ENCODE measurements at places on chromosomes 7 and 10.
A peak's percentile ranks its signal among the peaks of the same experiment; 100 is the strongest.

- no peak for DNase-seq
Measured at GRCh38 chr7:95229301-95229700, 95.0 kb downstream of the PON1 start.

DNA sequence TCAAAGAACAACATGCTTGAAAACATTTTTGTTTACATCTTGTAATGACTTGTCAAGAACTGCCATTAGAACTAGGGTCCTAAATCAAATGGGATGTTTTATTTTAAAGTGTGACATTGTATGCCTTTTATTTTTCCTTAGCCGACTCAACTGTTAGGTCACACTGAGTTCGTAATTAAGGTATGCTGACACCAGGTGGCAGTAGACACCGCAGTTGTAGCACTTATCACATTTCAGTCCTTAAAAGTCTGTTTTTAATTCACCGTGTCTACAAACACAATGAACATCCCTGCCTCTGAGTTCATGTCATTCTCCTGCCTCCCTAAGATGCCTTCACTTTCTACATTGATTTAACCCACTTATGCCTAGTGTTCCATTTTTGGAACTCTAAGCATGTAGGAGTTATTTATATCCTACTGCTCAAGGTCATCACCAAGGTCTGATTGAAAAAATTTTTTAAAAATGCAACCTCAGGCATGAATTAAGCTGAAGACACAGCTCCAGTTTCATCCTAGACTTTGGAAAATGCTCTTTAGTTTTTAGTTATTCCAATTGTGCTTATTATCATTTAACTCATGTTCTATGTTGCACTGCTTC is 186.1 kb downstream of the BMPER start:
- DNase-seq, result peak; percentile 76

DNA sequence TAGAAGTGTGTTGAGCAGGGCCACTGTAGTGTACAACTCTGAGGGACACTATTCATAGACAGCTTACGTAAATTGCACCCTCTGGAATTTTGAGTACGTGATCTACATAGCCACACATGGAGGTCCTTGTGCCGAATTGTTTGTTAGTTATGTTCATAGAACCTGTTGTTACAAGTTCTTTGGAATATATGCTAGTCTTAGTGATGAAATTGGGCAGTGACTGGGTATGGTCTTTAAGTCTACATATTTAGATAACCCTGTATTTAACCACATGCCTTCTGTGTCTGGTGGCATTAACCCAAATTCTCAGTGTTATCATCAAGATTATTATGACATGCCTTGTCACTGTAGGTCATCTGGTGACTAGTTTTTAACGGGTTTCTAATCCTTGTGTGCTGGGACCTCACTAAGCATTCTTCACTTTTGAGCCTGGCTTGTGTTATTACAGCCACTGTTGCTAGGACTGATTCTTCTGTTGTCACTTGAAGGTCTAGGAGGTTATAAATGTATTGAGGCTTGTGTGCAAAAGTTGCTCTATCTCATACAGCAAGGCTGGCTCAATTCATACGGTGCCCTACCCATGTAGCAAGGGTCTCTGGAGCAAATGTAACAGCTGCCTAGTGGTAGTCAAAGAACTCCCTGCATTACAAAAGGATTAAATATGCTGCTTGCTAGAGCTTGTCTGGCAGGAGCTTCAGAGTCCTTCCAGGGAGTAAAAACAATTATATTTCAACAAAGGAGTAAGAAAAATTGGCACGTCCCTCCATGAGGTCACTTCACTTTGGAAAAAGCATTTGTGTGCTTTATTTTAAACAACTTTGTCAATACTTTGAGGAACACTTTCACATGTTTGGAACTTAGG is 65.4 kb downstream of the CDK14 start:
- DNase-seq, result peak; percentile 42

- DNase-seq, result no peak
Measured at GRCh38 chr7:158284617-158285382, 302.8 kb downstream of the PTPRN2 start.

GRCh38 chr10:18421726-18422293 is 229.6 kb downstream of the NSUN6 start:
- no peak for DNase-seq

DNA sequence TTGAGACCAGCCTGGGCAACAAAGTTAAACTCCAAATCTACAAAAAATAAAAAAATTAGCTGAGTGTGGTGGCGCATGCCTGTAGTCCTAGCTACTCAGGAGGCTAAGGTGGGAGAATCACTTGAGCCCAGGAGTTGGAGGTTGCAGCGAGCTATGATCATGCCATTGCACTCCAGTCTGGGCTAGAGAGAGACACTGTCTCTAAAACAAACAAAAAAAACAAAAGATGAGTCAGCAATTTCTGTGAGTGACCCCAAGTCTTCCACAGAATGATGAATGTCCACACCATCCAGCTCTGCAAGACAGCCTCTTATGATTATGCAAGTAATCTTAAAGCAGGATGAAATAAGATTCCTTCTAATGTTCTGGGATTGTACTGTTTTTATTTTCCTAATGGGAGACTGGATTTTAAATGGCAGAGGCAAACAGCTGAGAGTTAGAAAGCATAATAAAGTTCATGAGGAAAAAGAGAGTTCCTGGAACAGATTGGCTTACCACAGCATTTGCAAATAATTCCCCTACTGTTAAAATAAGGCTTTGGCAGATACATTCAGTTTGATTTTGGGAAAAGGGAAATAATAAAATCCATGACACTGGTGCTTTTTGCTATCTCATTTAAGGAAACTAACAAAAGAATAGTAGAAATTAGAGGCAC is 18.9 kb upstream of the PRKAR2B start:
- DNase-seq, result peak; percentile 61

DNA sequence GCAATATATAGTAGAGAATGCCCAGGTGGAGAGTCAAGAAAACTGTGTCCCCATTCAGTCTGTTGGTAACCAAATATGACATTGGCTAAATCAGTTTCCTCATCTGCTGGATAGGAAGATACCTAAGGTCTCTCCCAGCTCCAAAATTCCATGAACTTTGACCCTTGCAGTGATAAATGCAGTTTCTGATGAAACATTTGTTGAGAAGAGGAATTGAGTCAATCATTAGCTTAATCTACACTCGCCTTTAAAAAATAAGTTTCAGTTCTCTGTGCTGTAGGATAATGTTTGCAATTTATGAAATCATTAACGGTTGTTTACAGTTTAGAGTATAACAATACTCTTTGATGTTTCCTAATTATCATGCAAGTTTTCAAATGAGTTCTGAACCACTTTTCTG is 38.0 kb upstream of the SLC25A13 start:
- DNase-seq, result no peak

DNA sequence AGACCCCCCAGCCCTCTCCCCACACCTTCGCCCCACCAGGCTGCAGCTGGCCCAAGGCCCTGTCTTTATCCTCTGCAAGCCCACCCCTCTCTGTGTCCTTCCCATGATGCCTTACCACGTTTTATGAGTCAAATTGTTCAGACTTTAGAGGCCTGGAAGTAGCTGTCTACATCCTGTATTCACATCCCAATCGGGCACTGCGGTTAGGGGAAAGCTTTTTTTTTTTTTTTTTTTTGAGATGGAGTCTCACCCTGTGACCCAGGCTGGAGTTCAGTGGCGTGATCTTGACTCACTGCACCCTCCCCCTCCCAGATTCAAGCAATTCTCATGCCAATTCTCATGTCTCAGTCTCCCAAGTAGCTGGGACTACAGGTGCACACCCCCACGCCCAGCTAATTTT is 121.5 kb upstream of the SH2B2 start:
- DNase-seq, result no peak

GRCh38 chr10:122294511-122295450 is 23.7 kb downstream of the BTBD16 start:
- DNase-seq, result no peak

- DNase-seq, result peak; percentile 78
Measured at GRCh38 chr7:43925984-43926797, at the start of gene UBE2D4. Gene UBE2D4, plus strand, starts transcription at chr7:43926436. Its CDS starts 97 bp downstream, at chr7:43926533.

DNA sequence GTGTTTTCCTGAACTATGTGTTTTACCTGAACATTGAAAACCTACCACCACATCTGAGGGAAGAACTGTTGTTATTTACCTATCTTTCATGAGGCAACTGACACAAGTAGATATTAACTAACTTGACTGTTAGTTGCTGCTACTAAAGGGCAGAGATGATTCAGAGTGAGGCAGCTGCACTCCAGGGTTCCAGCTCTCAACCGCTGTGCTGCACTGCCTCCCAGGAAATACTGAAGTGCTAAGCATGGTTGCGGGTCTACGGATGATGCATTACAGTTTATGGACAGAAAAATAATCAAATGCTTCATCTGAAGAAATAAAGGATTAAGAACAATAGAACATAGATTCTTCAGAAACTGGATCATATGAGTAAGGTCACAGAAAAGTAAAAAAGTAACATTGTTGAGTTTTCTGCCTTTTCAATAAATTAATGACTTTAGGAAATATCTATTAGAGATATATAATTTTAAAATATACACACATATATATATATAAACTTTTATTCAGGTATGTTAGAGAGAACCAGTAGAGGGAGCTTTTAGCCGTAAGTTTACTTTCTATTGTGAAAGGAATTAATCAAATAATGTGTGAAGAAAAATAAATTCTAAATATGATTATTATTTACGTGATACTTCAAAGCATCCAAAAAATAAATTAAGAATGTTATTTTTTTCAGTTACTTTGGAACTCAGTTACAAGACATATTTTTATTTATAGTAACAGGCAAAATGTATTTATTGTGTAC is 620.0 kb downstream of the CNTNAP2 start:
- DNase-seq, result peak; percentile 18

GRCh38 chr10:122338609-122339441 is 35.7 kb upstream of the PLEKHA1 start:
- no peak for DNase-seq

- DNase-seq, result no peak
Measured at GRCh38 chr10:97129666-97130065, 56.1 kb downstream of the SLIT1 start.

- DNase-seq, result no peak
Measured at GRCh38 chr7:123439191-123439590, 95.2 kb downstream of the IQUB start.

DNA sequence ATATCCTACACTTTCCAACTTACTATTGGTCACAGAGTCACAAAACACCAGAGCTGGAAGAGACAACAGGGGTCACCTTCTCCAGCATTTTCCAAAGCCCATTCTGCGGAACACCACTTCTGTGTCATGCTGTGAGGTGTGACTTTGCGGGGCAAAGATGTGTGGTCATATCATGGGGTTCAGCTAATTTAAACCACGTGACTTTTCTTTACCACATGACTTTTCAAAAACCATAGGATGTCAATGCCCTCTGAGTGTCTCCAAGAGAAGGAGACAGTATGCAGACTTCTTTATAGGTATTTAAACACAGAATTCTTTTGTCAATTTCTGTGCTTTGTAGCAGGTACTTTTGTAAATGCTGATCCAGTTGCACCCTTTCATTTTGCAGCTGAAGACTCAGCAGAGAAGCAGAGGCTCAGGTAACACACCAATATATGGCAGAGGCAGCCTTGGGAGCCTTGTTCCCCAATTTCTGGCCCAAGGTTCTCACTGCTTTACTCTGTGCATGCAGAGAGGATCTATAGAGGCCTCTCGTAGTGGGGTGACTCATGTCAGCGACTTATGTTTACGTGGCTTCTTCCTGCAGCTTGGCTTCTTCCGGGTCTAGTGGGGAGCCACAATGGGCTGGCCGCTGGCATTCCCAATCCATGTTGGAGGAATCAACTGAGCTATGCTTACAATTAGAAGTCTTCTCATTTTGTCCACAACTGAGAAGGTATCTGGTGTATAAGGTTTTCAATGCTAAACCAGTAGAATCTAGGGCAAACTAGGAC is 104.0 kb upstream of the RHOBTB1 start:
- peak; percentile 6 for DNase-seq

DNA sequence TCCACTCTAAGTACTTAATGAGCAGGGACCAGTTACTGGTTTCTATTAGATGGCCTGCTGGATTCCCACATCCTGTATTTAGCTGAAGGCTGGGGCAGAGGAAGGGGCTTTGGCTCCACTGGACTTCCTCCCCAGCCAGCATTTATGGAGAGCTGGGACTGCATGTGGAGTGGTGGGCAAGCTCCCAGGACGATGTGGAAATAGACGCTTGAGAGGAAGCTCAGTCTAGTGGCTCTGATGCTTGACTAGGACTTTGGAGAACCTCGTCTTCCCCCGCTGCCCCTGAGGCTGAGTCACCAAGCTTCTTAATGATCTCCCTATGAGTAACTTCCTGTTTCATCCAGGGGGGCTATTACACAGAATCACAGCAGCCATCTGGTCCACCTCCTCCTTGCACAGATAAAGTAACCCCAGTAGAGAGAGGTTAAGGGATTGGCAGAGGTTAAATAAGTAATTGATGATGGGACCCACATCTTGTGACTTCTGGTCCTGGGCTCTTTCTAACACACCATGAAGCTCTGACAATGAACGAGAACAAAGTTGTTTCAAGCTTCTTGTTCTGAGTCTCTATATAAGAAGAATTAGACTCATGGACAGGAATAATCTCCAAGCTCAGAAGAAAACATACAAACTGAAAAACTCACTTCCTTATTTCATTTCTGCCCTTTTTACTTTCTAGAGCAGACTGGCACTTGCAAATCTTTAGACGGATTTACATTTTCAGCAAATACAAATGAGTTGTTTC is 126.2 kb downstream of the PRPF18 start:
- peak; percentile 98 for DNase-seq

GRCh38 chr7:129784437-129784782 is 168.3 kb downstream of the UBE2H start:
- no peak for DNase-seq

DNA sequence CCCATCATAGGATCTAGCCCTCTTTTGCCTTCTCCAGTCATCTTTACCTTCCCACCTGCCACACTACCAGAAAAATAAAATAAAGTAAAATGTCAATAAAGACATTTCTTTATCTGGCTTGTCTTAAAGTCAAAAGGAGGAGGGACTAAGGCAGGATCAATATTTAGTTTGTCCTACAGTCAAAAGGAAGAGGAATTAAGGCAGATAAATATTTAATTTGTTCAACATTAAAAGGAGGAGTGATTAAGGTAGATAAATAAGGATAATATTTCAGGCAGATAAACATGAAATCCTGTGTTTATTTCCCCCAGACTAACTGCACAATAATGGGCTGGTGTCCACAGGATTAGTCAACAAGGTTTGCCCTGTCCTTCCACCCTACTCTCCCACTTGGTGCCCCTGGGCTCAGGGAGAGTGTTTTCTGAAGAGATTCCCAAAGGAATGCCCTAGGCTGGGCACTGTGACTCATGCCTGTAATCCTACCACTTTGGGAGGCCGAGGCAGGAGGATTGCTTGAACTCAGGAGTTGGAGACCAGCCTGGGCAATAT is 18.3 kb upstream of the MSMB start:
- no peak for DNase-seq

GRCh38 chr7:67773081-67773480 is 776.4 kb downstream of the TYW1 start:
- no peak for DNase-seq
